ENCODE measurements at places on chromosomes 11 and 22. TPM values are rescaled to one million over a fixed set of nuclear protein-coding genes. Genes with fewer than 3 reads are reported as not detected.

Gene SLC22A6
- total RNA-seq, result 0.88 TPM

Gene SLC22A12
- not detected for total RNA-seq

Gene FAM83F
- total RNA-seq, result 3.4 TPM

Gene MIF
- 98.0 TPM for total RNA-seq

Gene MPPED1
- total RNA-seq, result 11.1 TPM

Gene KRTAP5-10
- total RNA-seq, result not detected

Gene SCUBE2
- 13.2 TPM for total RNA-seq

Gene GPHA2
- total RNA-seq, result not detected

Gene WNT7B
- total RNA-seq, result 8.4 TPM

Gene OR51B5
- total RNA-seq, result 0.99 TPM

Gene MUC5AC
- 0.16 TPM for total RNA-seq

Gene TMEM45B
- total RNA-seq, result not detected

Gene MAPK8IP2
- total RNA-seq, result 22.7 TPM

Gene WBP2NL
- total RNA-seq, result 8.6 TPM

Gene VPS26B
- 55.9 TPM for total RNA-seq

Gene PRSS23
- 51.3 TPM for total RNA-seq

Gene MSANTD4
- total RNA-seq, result 107 TPM

Gene ACTN3
- total RNA-seq, result 0.49 TPM

Gene BBOX1
- 2.5 TPM for total RNA-seq

Gene ZFP91
- total RNA-seq, result 63.9 TPM

Gene OR5B21
- not detected for total RNA-seq

Gene MMP13
- total RNA-seq, result not detected

Gene KIRREL3
- 9.6 TPM for total RNA-seq

All from camera-type eye (tissue), 1 donor.